ENCODE measurements at places on chromosomes 2 and 18.

DNA sequence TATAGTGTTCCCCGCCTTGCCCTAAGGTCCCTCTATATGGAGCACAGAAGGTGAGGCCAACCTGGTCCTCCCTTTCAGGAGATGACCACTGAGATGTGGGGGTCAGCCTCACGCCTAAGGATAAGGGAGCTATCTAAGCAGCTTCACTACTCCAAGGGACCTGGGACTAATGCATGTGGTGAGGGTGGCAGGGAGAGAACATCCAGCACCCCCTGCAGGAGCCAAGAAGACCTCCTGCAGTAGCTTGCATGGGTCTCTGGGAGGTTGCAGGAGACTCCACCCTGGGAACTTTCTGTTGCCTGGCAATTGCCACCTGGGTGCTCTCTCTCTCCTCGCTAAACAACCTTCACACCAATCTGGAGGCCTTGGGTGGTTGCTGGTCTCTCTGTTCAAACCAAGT lies 93.0 kb upstream of the KLHL29 start:
- DNase-seq: no peak

- no peak for DNase-seq
Observed at GRCh38 chr2:217989221-217989948, 13.4 kb downstream of the TNS1 start.

DNA sequence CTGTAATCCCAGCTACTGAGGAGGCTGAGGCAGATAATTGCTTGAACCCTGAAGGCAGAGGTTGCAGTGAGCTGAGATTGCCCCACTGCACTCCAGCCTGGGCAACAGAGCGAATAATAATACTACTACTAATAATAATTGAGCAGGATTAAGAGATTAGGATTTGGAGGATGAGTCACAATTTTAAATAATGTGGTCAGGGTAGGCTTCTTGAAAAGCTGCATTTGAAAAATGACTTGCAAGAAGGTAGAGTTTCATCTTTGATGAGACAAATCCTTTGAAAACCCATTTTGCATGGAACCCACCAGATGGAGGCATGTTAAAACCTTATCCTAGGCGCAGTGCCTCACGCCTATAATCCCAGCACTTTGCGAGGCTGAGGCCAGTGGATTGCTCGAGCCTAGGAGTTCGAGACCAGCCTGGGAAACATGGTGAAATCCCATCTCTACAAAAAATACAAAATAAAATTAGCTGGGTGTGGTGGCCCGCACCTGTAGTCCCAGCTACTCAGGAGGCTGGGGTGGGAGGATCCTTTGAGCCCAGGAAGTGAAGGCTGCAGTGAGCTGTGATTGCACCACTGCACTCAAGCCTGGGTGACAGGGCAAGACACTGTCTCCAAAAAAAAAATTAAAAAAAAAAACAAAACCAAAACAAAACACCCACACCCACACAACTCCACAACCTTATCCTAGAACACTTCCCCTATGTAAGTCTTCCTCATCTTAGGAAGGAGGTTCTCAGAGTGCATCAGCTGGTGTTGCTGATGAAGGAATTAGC lies 3.3 kb upstream of the ATP8B1 start:
- DNase-seq: no peak

DNA sequence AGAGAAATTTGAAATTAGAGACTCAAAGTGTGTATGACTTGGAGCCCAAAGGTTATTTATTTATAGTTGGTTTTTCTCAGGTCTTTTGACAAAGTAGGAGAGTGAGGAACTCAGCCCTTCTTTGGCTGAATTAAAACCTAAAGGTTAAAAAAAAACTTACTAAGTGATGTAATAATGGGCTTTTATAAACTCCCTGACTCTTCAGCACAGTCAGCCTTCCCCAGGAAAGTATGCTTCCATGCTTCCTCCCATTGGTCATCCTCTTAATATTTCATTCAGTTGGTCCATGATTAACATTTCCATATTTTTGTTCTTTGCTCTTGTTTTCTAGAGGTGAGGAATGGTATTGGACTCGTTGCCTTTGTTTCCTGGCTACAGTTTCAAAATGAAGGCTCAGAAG lies 7.2 kb downstream of the ARPC2 start:
- no peak for DNase-seq

DNA sequence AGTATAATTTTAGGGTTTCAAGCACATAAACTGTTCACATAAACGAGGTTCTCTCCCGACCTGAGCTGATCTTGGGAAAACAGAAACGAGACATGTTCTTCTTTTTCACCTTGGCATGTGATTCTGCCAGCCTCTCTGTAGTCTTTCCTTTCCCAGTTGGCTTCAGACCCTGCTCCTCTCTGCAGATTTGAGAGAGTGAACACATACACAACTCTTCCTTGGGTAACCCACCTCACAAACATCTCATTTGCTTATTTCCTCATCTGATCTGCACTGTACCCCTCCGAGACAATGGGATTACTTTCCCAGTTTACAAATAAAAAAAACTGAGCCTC lies 46.1 kb downstream of the REEP1 start:
- DNase-seq: no peak

DNA sequence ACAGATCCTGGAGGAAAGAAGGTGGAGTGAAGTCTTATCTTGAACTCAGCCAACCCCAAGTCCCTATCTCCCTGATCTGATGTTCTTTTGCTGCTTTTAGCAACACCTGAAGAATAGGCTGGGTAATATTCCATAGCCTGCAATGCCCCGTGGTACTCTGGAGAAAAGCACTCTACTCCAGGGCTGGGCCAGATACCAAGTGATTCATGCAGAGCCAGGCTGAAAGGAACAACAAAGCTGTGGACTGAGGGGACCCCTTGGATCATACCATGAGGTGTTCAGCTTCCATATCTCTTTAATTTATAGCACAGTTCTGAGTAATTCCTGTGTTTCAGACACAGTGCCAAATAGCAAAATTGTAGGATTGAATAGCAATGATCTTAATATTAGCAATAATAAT lies 130.6 kb downstream of the NXPH2 start:
- no peak for DNase-seq

DNA sequence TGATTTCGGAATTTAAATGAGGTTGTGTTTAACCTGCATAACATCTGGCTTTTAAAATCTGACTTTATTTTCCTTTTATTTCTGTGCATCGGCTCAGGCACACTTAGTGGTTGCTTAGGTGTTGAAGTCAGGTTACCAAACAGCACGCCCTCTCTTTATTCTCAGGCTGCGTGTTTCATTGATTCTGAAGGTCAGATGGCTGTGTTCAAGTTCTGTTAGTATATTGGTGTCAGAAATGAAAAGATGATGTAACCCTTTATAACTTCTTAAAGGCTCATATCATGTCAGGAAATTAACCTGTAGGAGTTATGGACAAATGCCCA lies 246.5 kb downstream of the LDLRAD4 start:
- DNase-seq: no peak

DNA sequence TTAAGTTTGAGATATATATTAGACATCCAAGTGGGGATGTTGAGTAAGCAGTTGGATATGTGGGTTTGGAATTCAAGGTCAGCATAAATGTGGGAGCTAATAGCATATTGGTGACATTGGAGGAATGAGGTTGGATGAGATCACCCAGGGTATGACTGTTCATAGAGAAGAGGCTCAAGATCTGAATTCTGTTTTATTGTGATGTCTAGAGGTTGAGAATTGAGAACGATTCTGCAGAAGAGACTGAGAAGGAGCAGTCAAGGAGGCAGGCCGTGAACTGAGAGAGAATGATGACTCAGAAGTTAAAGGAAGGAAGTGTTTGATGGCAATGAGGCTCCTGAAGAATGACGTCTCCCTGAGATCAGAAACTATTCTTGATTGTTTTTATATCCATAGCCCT lies 5.9 kb downstream of the SERPINB11 start:
- DNase-seq: no peak

DNA sequence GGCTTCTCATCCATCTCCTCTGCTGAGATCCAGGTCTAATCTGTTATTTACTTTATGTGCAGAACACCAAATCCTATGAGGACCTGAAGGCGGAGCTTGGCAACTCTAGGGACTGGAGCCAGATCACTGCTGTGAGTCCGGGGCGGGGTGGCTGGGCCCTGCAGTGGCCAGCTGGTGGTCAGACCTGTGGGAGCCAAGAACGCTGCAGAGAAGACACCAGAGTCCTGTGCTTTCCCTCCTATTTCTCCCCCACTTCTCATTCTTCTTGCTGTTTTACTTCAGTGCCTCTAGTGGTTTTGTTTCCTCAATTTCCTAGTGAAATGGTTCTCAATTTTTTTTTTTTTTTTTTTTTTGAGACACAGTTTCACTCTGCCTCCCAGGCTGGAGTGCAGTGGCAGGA lies 19.7 kb downstream of the VIL1 start:
- no peak for DNase-seq

DNA sequence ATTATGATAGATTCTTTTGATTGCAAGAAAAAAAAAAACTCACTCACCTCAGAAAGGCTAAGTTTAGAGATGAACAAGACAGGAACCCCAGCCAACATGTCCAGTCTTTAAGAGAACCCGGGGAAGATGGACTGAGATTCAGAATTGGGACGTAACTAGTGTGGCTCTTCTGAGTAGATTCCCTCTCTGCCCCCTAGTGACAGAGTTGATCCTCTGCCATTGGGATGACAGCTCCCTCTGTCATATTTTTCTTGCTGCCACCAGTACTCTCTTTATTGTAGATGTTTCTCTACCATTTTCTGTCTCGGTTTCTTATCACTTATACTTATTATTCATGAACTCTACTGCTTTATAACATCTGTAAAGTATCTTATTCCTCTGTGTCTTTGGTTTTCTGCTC lies 77.7 kb downstream of the GULP1 start:
- DNase-seq: peak; percentile 60

DNA sequence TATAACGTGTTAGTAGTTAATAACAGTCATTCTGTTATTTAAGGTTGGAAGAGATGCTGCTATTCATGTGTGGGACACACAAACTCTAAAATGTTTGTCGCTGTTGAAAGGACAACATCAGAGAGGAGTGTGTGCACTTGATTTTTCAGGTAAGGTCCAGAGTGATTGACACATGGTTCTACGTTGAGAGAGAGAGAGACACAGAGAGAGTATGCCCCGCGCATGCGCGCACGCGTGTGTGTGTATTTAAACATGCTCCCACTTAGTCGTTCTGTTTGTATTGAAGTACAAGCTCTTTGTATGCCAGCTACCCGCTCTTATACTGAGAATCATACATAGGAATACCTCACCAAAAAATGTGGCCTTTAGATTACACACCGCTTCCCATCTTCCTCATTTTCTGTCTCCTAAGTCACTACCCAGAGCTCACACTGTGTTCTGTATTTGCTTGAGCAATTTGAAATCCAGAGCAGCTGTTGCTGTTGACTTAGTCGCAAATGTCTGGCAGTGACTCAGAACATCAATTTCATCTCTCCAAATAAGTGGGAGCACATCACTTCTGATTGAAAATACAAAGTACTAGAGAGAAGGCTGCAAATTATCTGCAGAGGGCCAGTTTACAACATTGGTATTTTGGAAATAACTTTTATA lies 148.1 kb downstream of the EML6 start:
- DNase-seq: peak; percentile 44

- no peak for DNase-seq
Observed at GRCh38 chr2:100817388-100817985, 2.5 kb upstream of the NPAS2 start.

GRCh38 chr2:7567646-7568045 lies 650.4 kb downstream of the RNF144A start:
- DNase-seq: no peak

DNA sequence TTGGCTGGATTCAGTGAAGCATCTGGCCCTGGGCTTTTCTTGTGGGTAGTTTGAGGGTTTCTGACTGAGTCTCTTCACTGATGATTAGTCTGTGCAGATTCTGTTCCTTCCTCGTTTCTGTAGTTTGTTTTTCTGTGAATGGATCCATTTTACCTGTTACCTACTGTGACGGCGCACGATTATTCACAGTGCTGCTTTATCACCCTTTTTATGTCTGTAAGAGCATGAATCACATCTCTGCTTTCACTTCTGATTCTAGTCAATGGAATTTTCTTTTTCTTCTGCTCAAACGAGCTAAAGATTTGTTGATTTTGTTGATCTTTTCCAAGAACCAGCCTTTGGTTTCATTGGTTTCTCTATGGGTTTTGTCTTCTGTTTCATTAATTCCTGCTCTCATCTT lies 60.8 kb downstream of the SLC66A2 start:
- DNase-seq: no peak

DNA sequence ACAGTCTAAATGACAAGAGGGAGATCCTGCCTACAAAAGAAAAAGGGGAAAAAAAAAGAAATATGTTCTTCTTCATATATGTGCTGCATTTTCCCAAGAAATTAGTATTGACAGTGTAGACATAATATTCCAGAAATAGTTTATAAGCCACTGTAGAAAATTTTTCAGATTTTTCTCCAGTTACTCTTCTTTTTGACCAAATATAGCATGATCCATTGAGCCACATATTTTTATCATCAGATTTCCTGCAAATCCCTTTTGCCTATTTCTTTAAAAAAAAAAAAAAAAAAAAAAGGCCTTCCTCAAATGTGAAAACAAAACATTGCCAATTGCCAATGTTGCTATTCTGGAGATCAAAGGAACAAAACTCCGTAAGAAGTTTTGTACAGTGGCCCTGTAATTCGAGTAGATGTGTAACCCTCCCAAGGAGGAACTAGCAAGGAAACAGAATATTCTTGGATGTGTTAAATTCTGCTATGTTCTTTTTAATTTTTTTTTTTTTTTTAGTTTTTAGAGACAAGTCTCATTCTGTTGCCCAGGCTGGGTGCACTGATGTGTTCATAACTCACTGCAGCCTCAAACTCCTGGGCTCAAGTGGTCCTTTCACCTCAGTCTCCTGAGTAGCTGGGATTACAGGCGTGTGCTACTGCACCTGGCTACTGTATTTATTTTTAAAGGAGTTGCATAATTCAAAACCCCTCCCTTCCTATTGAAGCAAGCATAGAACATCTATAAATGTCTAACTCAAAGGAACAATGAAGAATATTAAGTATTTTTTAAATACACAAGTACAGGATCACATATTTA lies 12.5 kb upstream of the CABYR start:
- no peak for DNase-seq

- DNase-seq: no peak
Observed at GRCh38 chr2:189585226-189585756, 4.7 kb upstream of the SLC40A1 start.

DNA sequence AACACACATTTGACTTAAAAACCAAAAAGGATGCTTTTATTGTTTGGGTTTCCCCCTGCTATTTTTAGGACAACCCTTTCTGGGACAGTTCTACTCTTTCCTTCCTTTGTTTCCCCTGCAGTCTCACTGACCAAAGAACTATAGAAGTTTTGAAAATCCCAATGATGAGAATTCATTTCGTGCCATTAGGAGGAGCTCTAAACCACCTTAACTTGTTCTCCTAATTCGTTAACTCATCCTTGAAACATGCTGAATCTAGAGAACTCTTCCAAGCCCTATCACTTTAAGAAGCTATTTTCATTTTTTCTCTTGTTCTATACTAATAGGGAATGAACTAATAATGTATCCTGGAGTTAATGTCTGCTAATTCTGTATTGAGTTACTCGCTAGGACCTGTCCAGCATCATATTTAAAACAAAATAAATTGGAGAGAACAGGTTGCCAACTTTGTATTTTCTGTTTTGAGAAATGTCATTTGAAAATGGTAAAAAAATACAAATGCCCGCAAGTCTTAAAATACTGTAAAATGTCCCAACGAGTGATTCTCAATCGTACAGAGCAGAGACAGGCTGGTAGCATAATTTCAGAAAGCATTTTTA lies 62.9 kb downstream of the AFTPH start:
- DNase-seq: no peak
